ENCODE measurements at places on chromosomes 1 and 21.

- DNase-seq: no peak
Observed at GRCh38 chr1:212871976-212872375, 13.9 kb downstream of the FLVCR1 start.

DNA sequence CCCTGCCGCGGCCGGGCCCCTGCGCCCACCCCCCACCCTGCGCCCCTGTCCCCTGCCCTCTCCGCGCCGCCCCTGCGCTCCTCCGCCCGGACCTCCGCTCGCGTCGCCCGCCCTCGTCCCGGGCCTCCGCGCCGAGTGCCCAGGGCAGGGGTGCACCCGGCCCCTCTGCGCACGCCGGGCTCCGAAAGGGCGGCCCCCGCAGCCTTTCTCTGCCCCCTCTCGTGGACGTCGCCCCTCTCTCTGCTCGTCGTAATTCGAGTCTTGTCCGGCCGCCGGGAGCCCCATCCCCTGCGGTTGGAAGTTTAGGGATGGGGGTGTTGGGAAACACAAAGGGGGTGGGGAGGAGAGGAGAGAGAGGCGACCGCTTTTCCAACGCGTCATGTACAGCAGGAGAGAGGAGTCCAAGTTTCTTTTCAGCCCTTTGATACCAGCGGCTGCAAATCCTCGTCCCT, 407 bp downstream of the GALNT2 start:
- DNase-seq: no peak

DNA sequence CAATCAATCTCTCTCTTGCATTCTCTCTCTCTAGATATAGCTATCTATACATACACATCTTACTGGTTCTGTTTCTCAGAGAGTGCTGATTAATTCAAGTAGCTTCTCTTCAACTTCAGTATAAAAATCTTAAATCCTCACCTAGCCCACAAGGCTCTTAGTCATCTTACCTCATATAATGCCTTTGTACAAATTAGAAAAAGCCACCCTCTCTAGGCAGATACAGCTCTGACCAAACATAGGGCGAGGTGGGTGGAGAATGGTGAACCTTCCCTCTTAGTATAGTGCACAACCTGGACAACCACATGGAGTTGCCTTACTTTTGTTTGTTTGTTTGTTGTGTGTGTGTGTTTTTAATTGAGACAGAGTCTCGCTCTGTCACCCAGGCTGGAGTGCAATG, 5.1 kb upstream of the INAVA start:
- DNase-seq: no peak

DNA sequence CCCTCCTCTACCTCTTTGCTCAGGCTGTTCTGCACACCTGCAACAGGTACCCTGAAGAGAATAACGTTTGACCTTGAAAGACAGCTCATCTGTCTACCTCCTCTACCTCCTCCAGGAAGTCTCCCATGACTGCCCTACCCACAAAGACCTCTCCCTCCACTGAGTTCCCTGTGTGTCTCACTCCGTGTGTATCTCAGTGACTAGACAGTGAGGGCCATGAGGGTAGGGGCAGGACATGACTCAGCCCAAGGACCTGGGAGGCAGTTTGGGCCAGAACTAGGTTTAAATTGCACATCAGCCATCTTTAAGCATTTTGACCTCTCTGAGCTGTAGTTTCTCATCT, 32.0 kb upstream of the LRP8 start:
- DNase-seq: no peak

DNA sequence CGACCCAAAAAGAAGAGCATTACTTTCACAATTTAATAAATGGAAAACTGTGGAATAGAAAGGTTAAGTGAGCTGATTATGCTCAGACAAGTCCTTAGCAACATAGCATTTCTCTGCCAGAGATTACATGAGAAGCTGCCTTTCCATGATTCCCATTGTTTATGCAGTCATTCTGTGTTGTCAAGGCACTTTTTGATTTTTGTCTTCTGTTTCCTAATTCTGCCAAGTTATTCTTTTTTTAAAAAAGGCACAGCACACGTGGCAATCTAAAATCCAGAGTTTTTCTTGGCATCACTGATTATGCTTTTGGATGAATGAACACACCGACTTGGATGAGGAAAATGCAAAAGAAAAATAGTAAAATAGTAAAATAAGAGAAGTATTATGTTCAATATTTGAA, 185.0 kb downstream of the RGS7 start:
- DNase-seq: no peak

DNA sequence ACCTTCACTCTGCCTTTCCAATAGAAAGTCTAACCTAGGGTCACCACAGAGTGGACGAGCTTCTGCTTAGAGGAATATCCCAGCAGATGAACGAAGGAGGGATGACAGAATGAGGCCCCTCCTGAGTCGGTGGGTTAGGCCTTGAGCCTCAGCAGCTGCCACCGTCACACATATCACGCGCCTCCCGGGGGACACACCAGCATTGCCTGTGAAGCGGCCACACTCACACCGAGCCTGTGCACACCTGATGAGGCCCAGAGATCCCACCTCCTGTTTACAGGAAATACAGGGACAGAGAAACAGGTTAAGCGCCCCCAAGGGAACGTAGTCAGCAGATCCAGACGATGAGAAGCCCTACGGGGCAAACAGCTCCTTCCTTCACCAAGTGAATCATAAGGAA, 25.1 kb upstream of the LRRC47 start:
- no peak for DNase-seq

GRCh38 chr1:119409731-119410130, 5.2 kb upstream of the HSD3B2 start:
- DNase-seq: peak; percentile 38

GRCh38 chr1:66944330-66945274, 19.8 kb downstream of the MIER1 start:
- peak; percentile 5 for DNase-seq

Data from fibroblast of skin of left biceps (primary cell).